ENCODE measurements at places on chromosomes 4 and X.

DNA sequence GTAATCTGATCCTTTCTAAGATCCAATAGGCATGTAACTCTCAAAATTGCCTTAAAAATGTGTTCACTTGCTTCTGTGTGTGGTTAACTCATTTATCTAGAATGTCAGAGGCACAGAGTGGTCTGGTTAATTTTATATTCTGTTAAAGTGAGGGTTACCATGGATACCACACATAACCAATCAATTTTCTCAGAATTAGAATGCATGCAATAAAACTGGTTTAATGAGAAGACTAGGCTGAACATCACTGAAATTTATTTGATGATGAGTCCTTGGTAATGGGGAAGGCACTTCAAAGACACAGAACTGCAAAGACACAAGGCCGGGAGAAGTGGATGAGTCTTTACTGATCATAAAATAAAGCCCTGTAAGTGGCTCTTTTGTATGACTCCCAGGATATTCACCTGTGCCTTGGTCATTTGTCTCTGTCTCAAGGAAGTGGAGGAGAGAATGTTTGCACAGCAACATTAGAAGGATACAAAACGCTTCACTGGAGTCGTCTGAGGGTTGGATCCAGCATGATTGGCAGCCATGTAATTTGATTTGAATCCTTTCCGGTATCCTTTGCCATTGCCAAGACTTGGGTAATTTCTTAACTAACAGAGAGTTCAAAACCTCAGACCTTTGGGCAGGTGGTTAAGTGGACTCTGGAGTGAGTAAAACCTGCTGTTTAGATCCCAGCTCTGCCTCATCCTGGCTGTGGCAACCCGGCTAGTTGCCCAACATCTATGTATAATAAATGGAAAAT, 94.0 kb upstream of the RBPJ start:
- no peaks in the 10 kb centered on the region for H3K36me3 ChIP-seq
- H3K27ac ChIP-seq, result no peak overlapping the region
- H3K4me1 ChIP-seq, result no peaks in the 10 kb centered on the region
- DNase-seq, result no peak
- no peak overlapping the region for H3K4me3 ChIP-seq

DNA sequence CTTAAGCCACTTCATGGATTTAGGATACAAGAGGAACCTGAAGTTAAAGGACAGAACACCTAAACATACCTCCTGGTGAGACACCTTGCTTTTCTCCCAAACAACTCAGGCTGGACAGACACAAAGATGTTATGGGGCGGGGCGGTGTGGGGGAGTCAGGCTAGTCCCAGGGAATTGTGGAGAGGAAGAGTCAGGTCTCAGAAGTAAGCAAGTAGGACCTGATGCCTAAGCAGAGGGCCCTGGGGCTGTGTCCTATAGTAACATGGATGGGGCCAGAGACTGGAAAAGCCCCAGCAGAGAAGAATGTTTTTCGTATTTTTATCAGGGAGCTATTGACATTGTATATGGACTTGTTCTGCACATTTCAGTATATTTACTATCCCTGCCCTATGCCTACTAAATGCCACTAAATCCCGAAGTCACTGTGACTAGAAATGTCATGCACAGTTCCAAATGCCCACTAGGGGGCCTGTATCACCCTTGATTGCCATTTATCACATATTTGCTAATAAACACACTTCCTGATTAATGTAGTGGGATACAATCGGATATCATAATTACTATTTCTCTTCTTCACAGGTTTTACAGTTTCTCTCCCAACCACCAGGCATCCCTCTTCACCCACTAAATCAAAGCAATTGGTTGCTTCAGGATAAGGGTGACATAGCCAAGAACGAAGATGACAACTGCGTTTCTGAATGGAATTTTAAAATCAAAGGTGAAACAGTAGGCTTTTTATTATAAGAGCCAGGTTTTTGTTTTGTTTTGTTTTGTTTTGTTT, 23.8 kb upstream of the ARHGAP10 start:
- no peak overlapping the region for H3K4me3 ChIP-seq
- H3K27me3 ChIP-seq, result no peaks in the 10 kb centered on the region
- no peaks in the 10 kb centered on the region for H3K36me3 ChIP-seq
- peak; percentile 55 for DNase-seq

DNA sequence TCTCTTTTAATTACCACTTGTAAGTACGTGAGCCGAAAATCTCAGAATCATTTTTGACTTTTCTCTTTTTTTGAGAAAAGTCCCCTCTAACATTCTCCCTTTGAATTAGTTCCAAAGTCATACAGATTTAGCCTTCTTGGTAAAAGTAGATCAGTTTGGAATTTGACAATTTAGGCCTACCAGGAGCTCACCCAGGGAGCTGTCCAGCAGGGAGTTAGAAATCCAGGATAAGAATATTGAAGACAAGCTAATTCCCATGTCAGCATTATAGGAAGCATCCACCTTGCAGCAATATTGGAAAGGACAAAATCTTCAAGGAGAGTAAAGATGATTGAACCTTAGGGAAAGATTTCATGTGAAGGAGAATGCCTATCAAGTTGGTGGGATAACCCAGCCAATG, 352.2 kb upstream of the CPEB2 start:
- H3K4me1 ChIP-seq, result no peaks in the 10 kb centered on the region
- DNase-seq, result peak; percentile 18
- H3K4me3 ChIP-seq, result no peak overlapping the region
- H3K27me3 ChIP-seq, result no peaks in the 10 kb centered on the region

GRCh38 chrX:3184176-3184930, 143.1 kb downstream of the ARSF start:
- DNase-seq, result no peak
- no peak overlapping the region for H3K4me3 ChIP-seq
- no peaks in the 10 kb centered on the region for H3K4me1 ChIP-seq

DNA sequence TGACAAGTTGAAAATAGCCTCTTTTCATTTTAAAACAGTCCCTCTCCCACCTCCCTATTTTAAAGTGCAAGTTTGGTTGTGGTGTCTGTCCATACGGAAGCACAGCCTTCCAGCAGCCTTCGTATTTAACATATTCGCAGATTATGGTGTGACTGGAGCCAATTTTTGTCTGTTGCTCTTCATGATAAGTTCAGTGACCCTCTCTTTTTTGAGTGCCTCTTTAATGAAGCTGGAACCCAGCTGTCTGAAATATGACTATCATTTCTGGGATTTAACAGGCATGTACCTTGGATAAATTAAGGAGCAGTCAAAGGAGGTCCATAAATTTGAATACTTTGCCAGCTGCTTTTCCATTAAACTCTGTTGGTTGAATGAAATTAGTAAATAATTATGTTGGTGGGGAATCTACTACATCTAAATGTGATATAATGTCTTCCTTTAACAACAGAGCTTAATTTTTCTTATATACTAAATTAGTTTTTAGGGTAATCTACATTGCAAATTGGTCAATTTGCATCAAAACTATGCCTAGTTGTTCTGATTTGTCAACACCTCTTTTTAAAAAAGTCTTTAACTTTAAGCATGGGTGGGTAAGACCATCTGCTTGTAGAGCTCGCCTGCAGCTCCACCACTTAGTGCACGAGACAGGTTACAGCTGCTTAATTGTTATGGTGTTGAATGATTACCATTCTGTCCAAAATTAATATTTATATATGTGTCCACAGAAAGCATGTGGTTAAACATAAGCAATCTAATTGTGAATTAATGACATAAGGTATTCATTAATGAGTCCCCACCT, 216.6 kb downstream of the DCTD start:
- no peak overlapping the region for H3K4me3 ChIP-seq
- no peaks in the 10 kb centered on the region for H3K4me1 ChIP-seq
- no peak for DNase-seq
- H3K27ac ChIP-seq, result no peak overlapping the region

GRCh38 chrX:150234126-150234525, 129.0 kb upstream of the MAMLD1 start:
- no peak overlapping the region for H3K4me3 ChIP-seq
- H3K27ac ChIP-seq, result no peak overlapping the region

GRCh38 chr4:7147261-7147660, 45.1 kb upstream of the SORCS2 start:
- DNase-seq, result no peak
- no peaks in the 10 kb centered on the region for H3K27me3 ChIP-seq
- no peaks in the 10 kb centered on the region for H3K36me3 ChIP-seq
- no peak overlapping the region for H3K27ac ChIP-seq

DNA sequence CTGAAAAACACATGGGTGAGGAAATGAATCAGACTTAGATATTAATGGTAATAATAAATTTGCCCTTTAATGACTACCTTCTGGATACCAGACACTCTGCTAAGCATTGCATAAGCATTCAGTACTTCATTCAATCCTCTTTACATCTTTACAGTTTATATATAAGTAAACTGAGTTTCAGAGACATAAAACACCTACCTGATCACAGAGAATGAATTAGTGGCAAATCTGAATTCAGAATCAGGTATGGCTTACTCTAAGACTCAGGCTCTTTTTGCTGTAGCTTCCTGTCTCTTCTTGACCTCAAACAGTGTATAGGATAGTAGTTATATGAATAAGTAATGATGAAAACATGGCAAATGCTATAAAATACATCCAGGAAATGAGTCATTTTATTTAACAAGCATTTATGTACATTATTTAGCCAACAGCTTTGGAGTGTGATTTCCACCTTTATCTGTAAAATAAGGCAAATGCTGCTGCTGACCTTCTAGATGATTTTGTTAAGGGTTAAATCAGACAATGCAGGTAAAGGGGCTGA, 83.9 kb downstream of the VEGFC start:
- no peak overlapping the region for H3K4me3 ChIP-seq
- no peaks in the 10 kb centered on the region for H3K4me1 ChIP-seq
- no peak overlapping the region for H3K27ac ChIP-seq
- H3K36me3 ChIP-seq, result no peaks in the 10 kb centered on the region
- H3K27me3 ChIP-seq, result no peaks in the 10 kb centered on the region
- DNase-seq, result no peak

GRCh38 chr4:48669086-48669485, 111.0 kb downstream of the FRYL start:
- no peak overlapping the region for H3K4me3 ChIP-seq
- no peaks in the 10 kb centered on the region for H3K36me3 ChIP-seq
- peaks cover 3% of the 10 kb centered on the region for H3K4me1 ChIP-seq

DNA sequence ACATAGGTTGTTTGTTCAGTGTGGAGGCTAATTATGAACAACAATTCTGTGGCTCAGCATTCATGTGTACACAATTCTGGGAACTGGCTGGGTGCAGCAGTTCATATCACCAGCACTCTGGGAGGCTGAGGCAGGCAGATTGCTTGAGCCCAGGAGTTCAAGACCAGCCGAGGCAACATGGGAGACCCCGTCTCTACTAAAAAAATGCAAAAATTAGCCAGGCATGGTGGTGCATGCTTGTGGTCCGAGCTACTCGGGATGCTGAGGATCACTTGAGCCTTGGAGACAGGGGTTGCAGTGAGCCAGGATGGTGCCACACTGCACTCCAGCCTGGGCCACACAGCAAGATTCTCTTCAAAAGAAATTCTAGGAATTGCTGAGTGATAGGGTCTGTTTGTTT, 4.5 kb upstream of the PPP2R2C start:
- no peak for DNase-seq
- no peak overlapping the region for H3K4me3 ChIP-seq
- H3K36me3 ChIP-seq, result no peaks in the 10 kb centered on the region
- H3K27ac ChIP-seq, result no peak overlapping the region
- H3K4me1 ChIP-seq, result peaks cover 5% of the 10 kb centered on the region
- no peaks in the 10 kb centered on the region for H3K27me3 ChIP-seq

DNA sequence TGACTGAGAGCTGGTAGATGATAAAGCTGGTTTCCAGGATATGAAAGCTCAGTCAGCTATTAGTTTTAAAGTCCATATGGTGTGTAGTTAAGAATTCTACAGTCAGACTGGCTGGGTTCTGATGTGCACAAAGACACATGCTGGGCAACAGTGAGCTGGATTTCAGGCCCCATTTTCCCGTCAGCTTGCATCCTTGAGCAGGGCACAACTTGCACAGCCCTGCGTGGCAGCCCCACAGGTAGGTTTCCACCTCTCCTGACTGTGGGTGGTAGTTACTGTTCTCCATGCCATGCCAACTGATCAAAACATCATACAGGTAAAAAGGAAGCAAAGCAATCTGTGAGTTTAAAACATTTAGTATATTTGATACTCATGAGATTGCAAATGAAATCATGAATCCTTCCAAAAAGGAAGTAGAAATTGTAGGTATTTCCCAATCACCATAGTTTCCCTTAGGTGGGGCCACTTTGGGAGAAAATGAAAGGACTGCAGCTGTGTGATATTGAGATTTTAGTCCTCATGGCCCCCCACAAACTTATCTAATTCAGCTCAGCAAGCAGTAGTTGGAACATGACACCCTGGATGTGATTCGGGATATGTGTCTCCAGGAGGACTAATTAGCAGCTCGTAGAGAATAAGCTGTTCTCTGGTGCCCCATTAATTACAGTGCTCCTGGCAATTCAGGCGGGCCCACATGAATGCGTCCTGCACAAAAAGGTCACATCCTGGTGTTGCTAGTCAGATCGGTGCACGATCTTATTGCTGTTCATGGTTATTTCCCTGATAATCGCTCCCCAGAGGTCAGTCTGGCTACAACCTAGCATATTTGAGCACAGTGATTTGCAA, 42.4 kb upstream of the NOCT start:
- peak; percentile 86 for DNase-seq
- no peaks in the 10 kb centered on the region for H3K27me3 ChIP-seq
- no peak overlapping the region for H3K4me3 ChIP-seq
- no peaks in the 10 kb centered on the region for H3K36me3 ChIP-seq
- H3K4me1 ChIP-seq, result peaks cover 13% of the 10 kb centered on the region

- peaks cover 4% of the 10 kb centered on the region for H3K4me1 ChIP-seq
- no peak overlapping the region for H3K4me3 ChIP-seq
- peaks cover 3% of the 10 kb centered on the region for H3K27me3 ChIP-seq
- DNase-seq, result peak; percentile 32
- H3K36me3 ChIP-seq, result no peaks in the 10 kb centered on the region
These were observed 49.6 kb upstream of the BCOR start for GRCh38 chrX:40147126-40147952.

- H3K4me1 ChIP-seq, result no peaks in the 10 kb centered on the region
- H3K4me3 ChIP-seq, result no peak overlapping the region
- H3K27me3 ChIP-seq, result no peaks in the 10 kb centered on the region
- DNase-seq, result no peak
These were observed 160.1 kb upstream of the LDB2 start for GRCh38 chr4:17058536-17058915.

DNA sequence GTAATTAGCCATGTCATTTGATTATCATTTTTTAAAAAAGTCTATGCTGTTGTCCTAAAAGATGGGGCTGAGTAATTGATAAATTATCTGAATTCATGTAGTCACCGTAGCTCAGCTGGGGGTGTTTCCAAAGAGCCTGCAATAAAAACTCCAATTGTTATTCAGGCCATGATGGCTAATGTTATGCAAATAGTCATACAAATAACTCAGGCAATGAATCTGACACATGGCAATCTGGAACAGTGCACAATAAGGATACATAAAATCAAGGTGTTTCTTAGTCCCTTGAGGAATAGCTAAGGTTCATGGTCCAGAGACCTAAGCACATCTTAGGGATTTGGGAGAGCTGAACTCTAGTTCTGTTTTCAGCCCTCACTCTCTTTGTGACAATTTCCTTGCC, 15.2 kb downstream of the MMRN1 start:
- DNase-seq, result no peak
- no peak overlapping the region for H3K27ac ChIP-seq
- H3K27me3 ChIP-seq, result no peaks in the 10 kb centered on the region
- no peaks in the 10 kb centered on the region for H3K4me1 ChIP-seq

All from mesendoderm (in vitro differentiated cells).